ENCODE measurements at places on chromosomes 12 and 14. TPM values are rescaled to one million over a fixed set of nuclear protein-coding genes. Genes with fewer than 3 reads are reported as not detected.

- DNase-seq: no peak
Measured at GRCh38 chr14:57323721-57324120, 55.0 kb downstream of the AP5M1 start.

DNA sequence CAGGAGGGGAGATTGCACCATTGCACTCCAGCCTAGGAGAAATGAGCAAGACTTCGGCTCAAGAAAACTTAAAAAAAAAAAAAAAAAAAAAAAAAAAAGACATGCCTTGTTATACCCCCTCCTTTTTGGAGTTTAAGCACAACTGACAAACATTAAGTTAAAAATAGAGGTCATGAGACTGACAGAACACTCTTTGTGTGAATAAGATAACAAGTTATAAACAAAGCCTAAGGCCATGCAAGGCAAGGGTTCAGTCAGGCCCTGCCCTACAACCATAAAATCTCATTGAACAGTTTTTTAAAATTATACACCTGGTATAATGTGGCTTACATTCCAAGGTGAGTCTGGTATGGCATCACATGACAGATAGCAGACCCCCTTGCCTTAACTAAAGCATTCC is 39.3 kb downstream of the TSPAN19 start:
- no peak for DNase-seq

DNA sequence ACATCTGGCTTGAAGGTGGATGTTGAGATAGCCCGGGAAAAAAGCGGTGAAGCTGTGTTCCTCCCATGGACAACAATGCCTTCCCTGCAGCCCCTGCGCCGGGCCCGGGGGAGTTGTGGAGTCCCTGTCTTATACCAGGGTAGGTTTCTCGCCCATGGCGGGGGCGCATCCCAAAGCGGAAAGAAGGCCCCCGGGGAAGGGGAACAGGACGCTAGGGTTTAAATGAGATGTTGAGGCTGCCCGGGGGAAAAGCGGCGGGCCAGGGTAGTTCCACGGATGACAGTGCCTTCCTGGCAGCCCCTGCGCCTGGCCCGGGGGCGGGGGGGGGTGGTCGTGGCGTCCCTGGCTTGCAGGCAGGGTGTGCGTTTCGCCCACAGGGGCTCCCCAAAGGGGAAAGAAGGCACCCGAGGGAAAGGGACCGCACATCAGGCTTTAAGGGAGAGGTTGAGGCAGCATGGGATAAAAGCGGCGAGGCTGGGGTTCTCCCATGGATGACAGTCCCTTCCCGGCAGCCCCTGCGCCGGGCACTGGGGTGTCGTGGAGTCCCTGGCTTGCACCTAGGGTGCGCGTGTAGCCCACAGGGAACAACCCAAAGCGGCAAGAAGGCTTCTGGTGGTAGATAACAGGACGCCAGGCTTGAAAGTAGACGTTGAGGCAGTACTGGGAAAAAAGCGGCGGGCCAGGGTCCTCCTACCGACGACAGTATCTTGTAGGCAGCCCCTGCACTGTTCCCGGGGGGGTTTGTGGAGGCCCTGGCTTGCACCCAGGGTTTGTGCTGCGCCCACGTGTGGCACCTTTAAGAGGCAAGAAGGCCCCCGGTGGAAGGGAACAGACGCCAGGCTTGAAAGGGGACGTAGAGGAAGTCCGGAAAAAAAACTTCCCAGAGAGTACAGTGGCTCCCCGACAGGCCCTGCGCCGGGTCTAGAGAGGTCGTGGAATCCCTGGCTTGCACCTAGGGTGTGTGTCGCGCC is 160.8 kb upstream of the ALG10B start:
- no peak for DNase-seq

DNA sequence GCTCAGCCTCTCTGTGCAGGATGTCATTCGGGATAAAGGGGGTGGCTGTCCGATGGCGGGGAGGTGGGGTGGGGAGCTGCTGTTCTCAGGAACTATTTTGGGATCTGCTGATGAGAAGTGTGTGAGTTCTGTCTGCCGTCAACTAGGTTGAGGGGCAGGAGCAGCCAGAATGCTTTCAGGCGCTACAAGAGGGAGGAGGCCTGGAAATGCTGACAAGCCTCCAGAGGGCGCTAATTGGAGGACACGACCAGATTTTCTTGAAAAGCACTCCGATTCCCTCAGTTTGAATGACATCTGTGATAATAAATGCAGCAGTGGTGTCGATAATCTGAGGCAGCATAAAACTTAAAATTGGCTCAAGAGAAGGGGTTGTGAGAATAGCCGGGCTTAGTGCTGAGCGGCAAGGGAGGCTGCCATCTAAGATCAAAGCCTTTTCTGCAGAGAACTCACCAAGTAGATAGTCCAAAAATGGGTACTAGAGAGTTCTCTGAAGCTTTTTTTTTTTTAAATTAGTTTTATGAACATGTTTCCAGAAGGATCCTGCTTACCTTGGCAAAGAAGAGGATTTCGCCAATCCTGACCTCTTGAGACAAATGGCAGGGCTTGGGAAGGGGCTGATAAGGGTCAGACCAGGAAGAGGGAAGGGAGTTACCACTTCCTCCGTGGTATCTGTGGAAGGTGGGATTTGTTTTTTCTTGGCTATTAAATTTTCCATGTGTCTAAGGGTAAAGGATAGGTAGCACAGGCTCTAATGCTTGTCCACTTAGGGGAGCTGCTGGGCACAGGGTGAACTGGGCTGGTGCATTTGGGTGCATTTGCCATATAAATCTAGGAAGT is 94.4 kb downstream of the CRACR2A start:
- DNase-seq: no peak

DNA sequence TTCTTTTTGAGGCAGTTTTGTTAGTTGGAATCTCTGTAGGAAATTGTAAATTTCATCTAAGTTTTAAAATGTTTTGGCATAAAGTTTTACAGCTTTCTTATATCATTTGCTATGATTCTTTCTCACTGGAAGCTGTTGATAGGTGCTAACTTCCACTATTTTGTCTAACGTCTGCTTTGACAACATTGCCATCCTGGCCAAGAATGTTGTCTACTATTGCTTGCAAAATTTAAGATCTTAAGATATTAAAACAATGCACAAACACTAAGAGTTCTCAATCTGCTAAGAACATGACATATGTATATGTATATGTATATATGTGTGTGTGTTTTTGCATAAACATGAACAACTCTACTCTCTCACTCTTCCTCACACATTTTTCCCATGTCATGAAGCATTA is 64.1 kb upstream of the MDGA2 start:
- no peak for DNase-seq

DNA sequence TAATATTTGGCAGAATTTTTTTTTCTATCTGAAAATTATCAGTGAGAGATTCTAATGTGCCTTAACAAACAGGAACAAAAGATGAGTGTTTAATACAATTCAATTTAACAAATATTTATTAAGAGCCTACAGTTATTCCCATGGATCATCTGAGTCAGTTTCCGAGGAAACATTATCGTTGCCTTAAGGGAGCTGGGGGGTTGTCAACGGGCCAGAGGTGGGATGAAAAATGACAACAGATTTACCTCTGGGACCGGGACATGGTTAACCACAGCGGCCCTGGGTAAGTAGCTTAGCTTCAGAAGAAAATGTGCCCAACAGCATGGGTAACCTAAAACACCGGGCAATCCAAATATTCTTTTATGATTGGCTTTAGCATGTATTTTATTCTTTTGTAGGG is 113.6 kb downstream of the DAD1 start:
- no peak for DNase-seq

DNA sequence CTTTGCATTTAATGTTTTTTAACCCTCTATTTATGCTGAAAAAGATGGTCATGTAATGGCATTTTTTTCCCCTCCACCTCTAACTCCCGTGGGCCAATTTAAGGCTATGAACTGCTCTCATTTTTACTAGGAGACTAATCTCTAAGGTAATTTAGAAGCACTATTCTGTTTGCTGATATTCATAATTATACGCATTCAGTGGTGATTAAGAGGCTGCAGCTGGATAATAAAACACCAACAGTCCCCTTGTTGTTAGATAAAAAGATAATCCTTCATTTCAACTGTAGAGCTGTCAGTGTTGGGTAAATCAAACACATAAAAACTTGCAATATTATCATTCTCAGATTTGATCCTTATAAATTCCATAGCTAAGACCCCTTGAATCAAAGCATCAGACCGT is 8.9 kb downstream of the MYO1H start:
- no peak for DNase-seq

DNA sequence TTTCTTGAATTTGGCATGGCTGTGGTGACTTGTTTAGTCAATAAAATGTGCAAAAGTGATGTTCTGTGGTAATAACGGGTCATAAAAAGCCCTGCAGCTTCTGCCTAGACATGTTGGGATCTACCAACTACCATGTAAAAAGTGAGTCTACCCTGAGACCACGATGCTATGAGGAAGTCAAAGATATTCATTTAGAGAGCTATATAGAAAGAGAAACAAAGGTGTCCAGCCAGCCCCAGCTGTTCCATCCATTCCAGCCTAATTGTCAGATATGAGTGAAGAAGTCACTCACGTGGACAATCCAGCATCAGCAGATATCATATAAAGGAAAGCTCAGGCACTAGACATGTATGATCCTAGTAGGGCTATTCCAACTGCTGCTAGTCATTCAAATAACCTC is 117.2 kb upstream of the SSTR1 start:
- no peak for DNase-seq

GRCh38 chr14:61528591-61529021 is 166.7 kb upstream of the HIF1A start:
- DNase-seq: no peak

- DNase-seq: no peak
Measured at GRCh38 chr12:71108355-71108754, 49.4 kb downstream of the TSPAN8 start.

GRCh38 chr12:65918021-65918420 is 93.7 kb downstream of the HMGA2 start:
- DNase-seq: no peak

COCH gene
- polyA plus RNA-seq: 27.6 TPM

RIMBP2 gene
- polyA plus RNA-seq: not detected

CCDC175 gene
- polyA plus RNA-seq: not detected

CACNA1C gene
- not detected for polyA plus RNA-seq

GLIPR1 gene
- 44.5 TPM for polyA plus RNA-seq

RNASE11 gene
- not detected for polyA plus RNA-seq
